Stimulated activated CD8-positive, alpha-beta memory T cell treated with anti-CD3 and anti-CD28 coated beads, Interleukin-4, amount 100 ng/mL, for 48 hours (primary cell): ENCODE measurements at places on chromosomes 6 and 20.

- no peak for DNase-seq
Observed at GRCh38 chr20:63458170-63459069, 14.0 kb downstream of the KCNQ2 start.

DNA sequence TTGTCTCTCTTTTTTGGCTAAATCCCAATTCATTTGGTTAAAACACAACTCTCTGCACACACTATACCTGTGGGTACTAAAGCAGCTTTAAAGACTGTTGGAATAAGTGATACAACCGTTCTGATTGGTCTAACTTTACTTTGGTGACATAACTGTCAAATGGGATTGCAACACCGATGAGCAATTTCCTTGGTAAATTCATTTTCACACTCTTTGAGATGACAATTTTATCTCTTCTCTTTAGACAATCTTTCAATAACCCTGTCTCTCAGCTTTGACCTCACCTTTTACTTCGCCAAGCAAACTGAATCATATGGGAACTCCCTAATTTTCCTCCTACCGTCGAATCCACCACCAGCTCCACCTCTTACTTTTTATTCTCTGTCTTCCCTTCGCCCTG, 60.8 kb downstream of the ECT2L start:
- no peak for DNase-seq

DNA sequence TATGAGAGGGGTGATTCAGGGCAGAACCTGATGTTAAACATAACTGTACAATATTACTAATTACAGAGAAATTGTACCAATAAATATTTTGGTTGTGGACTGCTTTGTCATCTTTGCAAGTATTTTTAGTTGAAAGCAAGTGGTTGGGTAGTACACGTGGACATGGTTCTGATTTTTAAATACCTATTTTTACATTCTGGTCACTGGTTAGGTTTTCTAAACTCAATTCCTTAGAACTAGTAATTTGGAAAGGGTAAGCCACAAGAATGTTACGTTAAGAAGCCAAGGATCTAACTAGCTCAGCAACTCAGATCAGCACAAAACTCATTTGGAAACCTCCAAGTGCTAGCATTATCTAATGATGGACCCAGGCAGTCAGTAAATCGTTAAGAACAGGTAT, 2.7 kb downstream of the EPB41L2 start:
- no peak for DNase-seq

DNA sequence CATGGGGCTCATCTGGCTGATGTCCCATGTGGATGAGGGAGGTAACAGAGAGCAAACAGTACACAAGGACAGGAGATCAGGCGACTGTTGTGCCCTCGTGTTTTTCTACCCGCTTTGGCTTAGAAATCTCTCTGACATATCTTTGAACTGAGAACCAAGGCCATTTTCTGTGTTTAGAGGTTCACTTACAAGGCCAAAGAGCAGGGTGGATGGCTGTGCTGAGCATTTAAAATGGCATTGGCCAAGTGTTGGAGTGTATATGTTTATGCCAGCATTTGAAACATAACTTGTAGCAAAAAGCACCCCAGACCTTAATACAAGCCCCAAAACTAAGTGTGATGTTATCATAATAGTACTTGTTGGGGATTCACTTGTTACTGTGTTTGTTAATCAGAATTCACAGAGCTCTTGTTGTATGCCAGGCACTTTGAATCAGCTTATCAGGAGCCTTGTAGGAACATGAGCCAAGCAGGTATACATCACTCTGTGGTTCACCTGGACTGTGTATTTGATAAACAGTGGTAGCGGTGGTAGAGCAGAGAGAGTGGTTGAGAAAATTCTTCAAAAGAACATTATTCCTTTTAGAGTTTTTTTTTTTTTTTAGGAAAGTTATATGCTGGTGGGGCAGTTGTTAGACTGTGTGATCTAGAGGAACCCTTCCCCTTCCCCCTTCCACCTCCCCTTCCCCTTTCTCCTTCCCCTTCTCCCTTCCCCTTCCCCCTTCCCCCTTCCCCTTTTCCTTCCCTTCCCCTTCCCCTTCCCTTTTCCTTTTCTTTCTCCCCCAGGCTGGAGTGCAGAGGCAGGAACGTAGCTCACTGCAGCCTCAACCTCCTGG, 71.3 kb downstream of the ATRN start:
- no peak for DNase-seq

GRCh38 chr20:10553326-10553984, 118.3 kb downstream of the SLX4IP start:
- DNase-seq = peak; percentile 66

DNA sequence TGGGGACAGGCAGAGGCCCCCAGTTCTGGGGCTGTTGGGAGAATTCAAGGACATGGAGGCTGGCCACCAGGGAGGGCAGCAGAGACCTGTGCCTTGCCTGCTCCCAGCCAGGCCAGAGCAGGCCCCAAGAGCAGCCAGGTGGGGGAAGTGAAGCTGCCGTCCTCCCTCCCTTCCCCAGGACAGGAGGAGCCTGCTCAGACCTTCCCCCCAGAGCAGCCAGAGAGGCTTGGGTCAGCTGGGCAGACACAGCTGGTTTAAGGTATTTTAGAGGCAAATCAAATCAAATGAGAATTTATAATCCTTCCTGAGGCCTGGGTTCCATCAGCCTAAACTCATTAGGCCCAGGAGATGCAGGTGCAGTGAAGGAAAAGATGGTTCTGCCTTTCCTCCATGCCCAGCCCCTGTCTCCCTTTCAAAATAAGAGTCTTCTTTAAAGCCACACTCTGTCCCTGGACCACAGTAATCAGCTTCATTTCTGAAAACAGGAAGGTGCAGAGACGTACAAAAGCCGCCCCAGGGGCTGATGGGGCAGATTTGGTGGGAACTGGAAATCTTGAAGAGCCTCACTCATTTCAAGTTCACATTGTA, 21.7 kb downstream of the BMP7 start:
- DNase-seq = no peak

DNA sequence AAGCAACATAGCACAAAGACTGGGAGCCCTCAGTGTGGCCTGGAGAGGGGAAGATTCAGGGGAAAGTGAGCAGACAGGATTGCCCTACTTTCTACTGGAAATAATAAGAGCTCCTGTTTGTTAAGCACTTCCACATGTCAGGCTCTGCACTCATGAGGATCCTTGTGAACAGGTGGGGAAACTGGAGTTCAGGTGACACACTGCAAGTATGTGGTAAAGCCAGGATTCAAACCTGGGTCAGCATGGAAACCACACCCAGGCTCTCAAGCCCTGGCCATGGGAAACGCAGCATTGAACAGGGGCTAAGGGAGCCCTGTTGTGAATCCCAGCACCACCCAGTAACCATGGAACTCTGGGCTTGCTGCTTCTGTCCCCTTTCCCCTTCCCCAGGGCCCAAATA, 42.8 kb upstream of the ID1 start:
- no peak for DNase-seq

- DNase-seq = no peak
Observed at GRCh38 chr6:133958791-133959190, 5.8 kb downstream of the TBPL1 start.

DNA sequence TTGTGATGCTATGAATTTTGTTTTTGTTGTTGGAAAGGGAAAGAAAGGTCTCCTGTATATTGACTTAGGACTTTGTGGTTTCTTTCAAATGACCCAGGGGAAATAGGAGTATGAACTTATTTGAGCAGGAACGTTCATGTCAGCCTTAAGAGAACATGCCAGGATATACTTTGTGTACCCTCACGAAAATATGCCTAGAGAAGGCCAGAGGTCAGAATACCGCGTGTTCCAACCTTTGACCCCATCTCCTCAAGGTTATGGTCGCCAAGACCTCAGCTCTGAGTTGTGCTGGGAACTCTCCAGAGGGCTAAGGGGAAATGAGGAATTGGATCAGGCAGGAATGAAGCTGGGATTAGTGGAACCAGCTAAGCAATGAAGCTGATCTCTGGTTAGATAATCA, 11.5 kb downstream of the TTLL9 start:
- DNase-seq = no peak

DNA sequence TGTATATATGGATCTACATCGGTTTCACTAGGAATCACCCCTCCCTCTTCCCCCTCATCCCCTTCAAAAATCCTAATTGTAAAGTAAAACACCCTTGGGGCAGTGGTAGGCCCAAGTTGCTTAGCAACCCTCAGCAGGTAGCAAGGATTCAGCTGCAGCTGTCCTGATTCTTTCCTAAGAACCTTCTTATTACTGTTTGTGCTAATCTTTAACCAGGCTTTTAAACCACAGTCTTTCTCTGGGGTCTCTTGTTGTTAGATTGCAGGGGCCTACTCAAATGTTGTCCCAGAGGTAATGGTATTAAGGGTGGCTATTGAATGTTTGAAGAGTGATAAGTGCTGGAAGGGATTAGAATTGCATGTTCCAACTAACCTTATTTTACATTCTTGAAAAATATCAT, 46.4 kb downstream of the PRL start:
- DNase-seq = no peak

- peak; percentile 84 for DNase-seq
Observed at GRCh38 chr6:33694401-33694931, 17.0 kb downstream of the UQCC2 start.
